Stimulated activated CD4-positive, alpha-beta T cell treated with anti-CD3 and anti-CD28 coated beads, Interleukin-2, amount 100 ng/mL, for 4 hours (primary cell): ENCODE measurements at places on chromosomes 4 and X.

GRCh38 chr4:122099896-122100295 lies 52.2 kb upstream of the BLTP1 start:
- DNase-seq, result no peak

DNA sequence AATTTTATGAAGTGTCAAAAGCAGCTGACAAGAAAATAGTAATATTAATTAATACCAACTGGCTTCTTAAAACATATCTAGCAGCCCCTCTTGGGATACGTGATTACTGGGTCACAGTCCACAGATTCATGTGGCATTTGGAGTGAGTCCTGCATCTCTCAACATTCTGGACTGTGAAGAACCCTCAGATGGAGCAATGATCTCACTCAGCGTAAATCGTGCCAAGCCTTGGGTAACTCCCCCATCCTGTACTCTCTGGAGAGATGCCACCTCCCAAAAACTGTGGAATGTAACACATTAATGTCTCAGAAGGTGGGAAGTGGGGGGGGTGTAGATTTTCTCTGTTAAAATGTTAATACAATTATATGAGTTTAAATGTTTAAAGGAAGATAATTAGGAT lies 118.2 kb upstream of the IQCM start:
- no peak for DNase-seq

- peak; percentile 39 for DNase-seq
Measured at GRCh38 chr4:1171311-1172227, 814 bp downstream of the SPON2 start.

DNA sequence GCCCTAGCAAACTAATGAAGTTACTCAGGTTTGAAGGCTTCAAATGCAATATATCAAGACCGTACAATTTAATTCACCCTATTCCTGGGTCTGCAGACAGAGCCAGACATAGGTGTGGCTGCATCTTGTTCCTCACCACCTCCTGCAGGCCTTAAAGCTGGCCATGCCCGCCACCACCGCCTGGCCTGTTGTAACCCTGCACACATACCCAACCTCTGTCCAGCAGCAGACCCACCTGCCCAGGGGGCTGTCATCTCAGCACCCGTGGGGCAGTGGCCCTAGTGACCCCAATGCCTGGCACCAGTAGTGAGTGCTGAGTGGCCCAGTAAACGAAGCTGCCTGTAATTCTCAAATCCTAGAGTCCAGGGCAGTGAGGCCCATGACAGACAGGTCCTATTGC lies 40.7 kb downstream of the ZBTB49 start:
- DNase-seq, result no peak

DNA sequence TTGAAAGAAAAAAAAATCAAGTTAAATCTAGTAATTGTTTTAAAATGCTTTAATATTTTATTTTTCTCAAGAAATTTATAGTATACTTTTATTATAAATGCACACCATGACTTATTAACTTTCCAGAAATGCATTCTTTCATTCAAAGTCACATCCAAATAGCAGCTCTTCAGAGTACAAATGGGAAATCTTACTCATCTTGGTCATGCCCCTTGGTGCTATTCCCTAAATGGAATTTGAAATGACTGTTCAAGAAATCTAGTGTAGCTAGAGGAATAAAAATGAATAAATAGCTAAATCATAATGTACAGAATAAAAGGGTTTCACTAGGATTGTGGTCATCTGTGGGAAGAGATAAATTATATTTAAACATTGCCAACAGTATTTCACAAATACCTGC lies 1139.7 kb downstream of the PCDH18 start:
- no peak for DNase-seq

GRCh38 chr4:7989654-7990053 lies 50.0 kb upstream of the AFAP1 start:
- DNase-seq, result no peak
